Activated CD4-positive, alpha-beta T cell treated with anti-CD3 and anti-CD28 coated beads for 24 hours (primary cell): ENCODE measurements at places on chromosomes 3 and 15.

DNA sequence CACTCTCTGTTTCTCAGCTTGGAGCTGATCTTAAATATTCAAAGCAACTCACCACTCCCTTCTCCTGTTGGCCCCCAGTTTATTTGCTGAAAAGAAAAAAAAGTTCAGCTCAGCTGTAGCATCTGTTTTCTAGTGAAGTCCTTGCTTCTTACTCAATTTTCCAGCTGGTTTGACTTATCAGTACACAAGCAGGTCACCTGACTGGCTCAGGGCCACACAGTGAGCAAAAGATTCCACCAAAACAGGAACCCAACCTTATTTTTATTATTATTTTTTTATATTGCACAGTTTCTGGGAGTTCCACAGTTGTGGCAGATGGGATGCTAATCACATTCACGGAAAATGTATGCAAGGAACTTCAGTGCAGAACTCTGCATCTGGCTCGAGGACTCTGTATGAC is 390.7 kb upstream of the RGMA start:
- DNase-seq = no peak

- DNase-seq = no peak
Measured at GRCh38 chr3:135915206-135915605, 50.3 kb upstream of the PPP2R3A start.

GRCh38 chr15:52529341-52529924 is 753 bp upstream of the MYO5A start:
- no peak for DNase-seq

GRCh38 chr3:14455571-14456317 is 53.3 kb downstream of the SLC6A6 start:
- DNase-seq = no peak
